ENCODE measurements at places on chromosomes 2 and 18.

GRCh38 chr2:196961889-196962288 is 35.4 kb upstream of the PGAP1 start:
- no peak for DNase-seq

DNA sequence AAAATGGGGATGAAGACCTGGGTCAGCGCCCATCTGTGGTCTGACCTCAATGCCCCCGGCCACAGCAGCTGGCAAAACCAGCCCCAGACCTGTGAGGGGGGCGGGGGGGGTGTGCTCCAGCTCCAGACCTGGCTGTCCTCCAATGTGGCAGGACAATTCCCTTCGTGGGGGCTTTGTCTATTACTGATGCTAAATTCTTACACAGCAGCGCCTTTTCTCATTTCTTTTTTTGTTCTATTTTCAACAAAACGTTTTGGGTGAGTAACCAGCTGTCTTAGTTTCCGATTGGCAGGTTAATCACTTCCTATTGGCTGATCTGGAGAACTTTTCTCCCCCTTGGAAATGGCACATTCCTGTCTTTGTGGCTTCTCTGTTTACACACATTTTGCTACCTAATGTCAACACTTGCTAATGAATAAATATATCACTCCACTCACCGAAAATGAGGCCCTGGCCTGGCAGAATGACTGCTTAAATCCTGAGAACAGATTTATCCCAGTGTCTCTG is 4.4 kb downstream of the SMAD7 start:
- DNase-seq, result no peak

DNA sequence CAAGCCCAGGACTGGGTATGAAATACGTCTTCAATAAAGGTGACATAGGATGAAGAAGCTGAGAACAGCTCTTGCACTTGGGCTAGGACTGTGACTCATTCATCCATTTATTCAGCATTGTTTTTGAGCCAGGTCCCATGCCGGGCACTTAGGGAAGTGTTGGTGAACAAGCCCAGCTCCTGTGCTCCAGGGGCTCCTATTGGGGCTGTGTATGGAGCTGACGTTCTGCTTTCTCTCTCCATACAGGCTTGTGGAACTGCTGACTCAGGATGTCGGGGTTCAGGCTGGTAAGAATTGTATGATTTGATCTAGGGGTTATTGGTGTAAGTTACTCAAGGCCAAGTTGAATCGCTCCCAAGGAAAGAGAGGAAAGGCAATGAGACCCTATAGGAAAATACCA is 24.0 kb downstream of the MYO7B start:
- no peak for DNase-seq

- no peak for DNase-seq
Measured at GRCh38 chr2:71683666-71684065, 230.3 kb downstream of the DYSF start.

DNA sequence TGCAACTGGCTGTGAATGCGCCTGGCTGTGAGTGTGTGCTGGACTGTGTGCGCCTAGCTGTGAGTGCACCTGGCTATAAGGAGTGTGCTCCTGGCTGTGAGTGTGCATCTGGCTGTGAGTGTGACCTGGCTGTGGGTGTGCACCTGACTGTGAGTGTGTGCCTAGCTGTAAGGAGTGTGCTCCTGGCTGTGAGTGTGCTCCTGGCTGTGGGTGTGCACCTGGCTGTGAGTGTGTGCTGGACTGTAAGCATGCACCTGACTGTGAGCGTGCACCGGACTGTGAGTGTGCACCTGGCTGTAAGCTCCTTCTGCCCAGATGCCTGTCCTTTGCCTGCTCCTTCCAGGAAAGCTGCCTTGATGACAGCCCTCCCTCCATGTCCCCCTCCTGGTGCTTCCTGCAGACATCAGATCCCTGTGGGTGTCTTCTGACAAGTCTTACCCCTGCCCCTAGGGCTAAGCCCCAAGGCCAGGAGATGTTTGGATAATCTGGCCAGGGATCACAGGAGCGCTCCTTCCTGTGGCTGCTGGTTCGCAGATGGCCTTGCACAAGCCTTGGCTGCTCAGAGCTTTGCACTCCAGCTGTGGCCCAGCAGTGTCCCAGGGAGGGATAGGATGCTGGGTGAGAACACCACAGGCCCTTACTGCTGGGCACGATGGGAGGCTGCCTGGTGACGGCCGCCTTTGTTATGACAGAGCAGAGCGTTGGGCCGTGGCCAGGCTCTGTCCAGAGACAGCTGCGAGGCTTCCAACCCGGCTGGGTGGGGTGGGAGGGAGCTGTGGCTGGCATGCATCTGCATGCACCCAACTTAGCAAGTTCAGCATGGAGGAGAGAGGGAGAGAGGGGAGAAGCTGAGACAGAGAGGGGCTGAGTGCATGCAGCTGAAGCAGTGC is 89.9 kb downstream of the GLI2 start:
- no peak for DNase-seq

DNA sequence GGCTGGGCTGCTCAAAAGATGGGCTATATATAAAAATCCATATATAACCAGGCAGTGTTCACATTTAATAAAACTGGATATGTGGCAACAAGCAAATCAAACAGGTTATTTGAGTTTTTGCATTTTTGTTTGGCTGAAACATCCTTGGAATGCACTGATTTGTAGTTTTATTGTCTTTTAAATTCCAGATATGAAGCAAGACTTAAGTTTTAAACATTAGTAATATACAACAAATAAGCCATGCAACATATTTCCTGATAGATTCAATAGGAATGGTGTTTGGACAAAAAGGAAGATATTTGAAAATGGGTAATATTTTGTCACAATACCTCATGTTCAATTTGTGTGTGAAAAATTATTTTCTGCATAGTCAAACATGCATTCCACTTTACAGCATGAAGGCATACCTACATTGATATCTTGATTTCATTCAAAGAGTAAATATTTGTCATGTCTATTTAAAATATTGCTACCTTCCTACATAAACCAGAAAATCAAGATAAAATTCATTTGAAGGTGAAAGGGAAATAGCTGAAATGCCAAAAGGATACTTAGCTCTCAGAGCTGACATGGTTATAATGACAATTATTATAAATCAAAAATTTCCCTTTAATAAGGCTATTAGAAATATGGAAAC is 132.3 kb upstream of the NETO1 start:
- DNase-seq, result no peak

DNA sequence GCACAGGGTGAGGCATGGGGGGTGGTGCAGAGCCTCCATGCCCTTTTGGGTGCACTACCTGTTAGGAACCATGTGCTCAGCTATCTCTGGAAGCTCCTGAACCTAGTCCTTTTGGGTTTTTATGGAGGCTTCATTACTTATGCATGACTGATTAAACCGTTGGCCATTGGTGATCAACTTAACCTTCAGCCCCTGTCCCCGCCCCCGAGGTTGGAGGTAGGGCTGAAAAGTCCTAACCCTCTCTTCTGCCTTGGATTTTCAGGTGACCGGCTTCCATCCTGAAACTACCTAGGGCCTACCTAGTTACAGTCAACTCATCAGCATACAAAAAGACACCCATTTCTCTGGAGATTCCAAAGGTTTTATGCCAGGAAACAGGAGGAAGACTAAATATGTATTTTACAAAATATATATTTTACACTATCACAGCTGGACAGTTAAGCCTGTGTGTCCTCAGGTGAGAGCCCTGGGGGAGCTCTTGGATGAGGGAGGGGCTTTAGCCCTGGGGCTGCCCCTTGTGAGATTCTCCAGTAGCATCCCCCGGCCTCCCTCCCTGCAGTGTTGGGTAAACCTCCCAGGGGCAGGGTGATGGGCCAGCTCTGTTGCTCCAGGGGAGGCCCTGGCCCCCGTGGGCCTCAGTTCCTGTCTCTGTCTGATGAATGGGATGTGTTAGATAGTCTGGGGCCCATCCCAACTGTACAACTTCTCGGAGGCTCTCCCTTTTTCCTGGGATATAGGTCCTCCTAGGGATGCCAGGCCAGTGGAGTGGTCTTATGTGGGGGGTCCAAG is 24.1 kb downstream of the GLI2 start:
- DNase-seq, result no peak

GRCh38 chr2:163490281-163490680 is 245.5 kb downstream of the FIGN start:
- no peak for DNase-seq

- DNase-seq, result no peak
Measured at GRCh38 chr2:173590276-173590861, 235.7 kb downstream of the CDCA7 start.

DNA sequence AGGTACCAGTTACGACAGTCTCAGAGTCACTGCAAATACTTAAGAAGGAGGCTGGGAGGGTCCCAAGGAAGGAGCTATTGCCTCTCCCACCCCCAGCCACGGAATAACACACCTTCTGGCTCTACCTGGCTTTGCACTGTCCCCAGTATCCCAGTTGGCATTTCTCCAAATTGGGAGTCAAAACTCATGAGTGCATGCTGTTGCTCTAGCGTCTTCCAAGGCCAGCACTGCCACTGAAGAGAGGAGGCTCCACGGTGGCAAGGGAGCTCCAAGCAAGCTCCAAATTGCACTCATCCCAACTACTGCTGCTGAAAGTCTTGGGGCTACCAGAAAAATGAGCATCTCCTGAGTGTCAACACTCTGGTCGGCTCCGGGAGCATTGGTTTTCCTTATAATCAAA is 1.6 kb downstream of the SCTR start:
- DNase-seq, result no peak

- no peak for DNase-seq
Measured at GRCh38 chr18:2326999-2327398, 244.3 kb downstream of the METTL4 start.

- DNase-seq, result no peak
Measured at GRCh38 chr2:195898505-195899191, 170.0 kb downstream of the DNAH7 start.

Measured in stimulated activated CD4-positive, alpha-beta T cell treated with anti-CD3 and anti-CD28 coated beads, Interleukin-4, amount 100 ng/mL, for 24 hours (primary cell).